Muscle of arm (tissue), 14 donors: ENCODE measurements at places on chromosomes 5 and 9. TPM values are rescaled to one million over a fixed set of nuclear protein-coding genes. Genes with fewer than 3 reads are reported as not detected.

- peak; percentile 29 for DNase-seq
Measured at GRCh38 chr5:141914199-141914743, 9.4 kb upstream of the DELE1 start.

DNA sequence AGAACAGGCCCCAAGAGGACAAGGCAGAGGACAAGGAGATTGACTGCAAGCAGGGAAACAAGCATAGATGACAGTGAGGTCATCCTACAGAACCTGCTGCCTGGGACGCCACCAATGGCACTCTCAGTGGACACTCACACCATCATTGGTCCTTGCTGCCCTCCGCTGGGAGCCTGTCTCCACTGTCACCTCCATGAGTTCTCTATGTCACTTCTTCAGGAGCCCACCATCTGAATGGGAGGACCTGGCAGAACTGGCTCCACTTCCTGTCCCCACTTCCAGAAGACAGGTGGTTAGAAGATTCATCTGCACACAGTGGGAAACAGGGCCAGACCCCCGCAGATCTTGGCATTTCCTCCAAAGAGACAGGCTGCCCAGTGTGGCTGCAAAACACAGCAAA lies 188.9 kb downstream of the HSD17B3 start:
- DNase-seq = no peak

DNA sequence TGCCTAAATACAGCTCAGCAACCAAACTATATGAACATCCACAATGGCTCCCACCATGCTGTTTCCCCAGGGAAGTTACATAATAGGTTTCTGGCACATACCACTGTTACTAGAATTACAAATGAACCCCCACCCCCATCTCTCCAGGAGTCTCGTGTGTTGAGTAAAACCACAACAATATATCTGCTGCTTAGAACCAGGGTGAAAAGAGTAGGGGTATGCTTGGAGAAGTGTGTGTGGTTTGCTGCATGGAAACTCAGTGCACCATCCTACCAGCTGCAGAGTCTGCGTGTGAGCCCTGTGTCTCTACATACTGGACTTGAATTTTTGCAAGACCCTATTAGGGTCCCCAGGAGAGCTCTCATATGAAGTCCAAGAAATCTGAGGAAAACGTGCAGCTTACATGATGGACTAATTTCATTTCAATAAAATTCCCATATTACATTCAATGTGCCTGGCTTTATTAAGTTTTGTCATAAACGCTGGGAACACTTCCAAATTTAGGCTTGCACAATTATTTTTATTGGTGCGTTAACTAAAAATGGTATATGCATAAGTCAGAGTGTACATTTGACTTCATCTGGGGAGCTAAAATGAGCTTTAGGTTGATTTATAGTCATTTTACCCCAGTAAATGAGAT lies 104.5 kb upstream of the NFIB start:
- DNase-seq = peak; percentile 78

- DNase-seq = no peak
Measured at GRCh38 chr5:62575489-62575888, 3.1 kb upstream of the LRRC70 start.

DNA sequence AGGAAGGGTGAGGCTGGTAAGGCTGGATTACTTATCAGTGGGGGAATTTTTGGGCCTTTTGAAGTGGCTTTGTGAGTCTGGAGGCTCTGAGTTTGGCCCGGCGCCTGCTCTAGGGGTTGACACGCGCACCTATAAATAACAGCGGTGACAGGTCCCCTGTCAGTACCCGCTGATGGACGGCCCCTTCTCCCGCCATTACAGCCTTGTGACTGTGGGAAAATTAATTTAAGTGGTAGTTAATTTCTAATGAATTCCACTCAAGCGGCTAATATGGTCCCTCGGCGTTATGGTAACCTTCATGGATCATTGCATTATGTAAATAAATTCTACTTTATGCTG lies 16.5 kb downstream of the MRPL36 start:
- DNase-seq = no peak

GRCh38 chr5:147921136-147921535 lies 14.8 kb upstream of the C5orf46 start:
- DNase-seq = no peak

MRPL50 gene
- 12.8 TPM for polyA plus RNA-seq

FBP2 gene
- polyA plus RNA-seq = 81.1 TPM

DNA sequence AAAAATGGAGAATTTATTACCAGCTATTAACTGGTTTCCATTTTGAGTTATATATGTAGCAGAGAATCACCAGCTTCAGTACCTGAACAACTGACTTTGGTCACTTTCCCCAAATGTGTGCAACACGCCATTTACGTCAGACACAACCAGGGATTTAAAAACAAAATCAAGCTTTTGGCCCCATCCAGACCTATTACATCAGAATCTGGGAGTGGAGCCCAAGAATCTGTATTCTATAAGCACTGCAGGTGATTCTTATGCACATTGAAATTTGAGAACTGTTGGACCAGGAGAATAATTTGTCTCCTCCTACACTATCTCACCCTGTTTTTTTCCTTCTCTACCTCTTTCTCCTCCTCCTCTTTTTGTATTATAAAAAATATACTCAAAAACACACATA lies 295.9 kb downstream of the PRELID2 start:
- DNase-seq = no peak

GRCh38 chr9:116888066-116888465 lies 201.0 kb downstream of the TRIM32 start:
- no peak for DNase-seq

DNA sequence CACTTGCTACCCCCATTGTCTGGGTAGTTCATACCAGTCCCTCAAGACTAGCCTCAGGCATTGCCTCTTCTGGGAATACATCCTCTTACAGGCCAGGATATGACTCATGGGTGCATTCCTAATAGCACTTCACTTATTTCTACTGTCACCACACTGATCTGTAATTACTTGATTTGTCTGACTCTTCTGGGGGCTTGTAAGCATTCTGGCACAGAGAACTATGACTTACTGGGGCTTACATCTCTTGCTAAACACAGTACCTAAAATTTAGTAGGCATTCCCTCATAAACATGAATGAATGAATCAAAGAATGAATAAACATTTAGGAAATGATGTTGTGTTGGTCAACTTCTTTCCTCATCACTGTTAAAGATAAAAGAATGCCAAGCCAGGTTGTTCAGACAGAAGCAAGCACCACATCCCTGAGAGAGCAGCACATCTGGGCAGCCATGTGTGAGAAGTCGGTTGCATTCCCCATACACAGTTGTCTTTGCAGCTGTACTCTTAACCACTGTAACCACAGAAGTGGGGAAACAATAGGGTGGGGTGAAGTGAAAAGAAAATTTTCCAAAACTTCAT lies 27.6 kb downstream of the IL7R start:
- DNase-seq = no peak

DNA sequence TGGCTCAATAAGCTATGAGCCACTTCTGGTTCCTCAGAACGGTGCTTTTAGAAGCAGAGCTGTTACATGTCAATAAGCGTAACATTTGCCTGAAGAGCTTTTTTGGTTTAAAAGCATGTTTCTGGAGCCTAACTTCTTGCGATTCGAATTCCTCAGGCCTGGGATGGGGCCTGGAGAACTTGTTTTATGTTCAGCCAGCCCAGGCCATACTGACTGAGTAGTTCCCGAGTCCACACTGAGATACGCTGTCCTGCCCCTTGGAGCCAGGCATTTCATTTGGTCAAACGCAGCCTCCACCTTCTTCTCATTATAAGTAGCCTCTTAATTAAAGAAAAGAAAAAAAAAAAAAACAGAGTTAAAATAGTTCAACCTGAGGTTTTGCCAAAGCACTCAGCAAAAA lies 260.6 kb upstream of the ANKRD55 start:
- DNase-seq = no peak

GRCh38 chr5:4905674-4906520 lies 234.2 kb upstream of the ADAMTS16 start:
- DNase-seq = no peak

GRCh38 chr9:72497447-72498046 lies 23.9 kb upstream of the TMC1 start:
- no peak for DNase-seq

GRCh38 chr9:79301085-79301484 lies 270.7 kb upstream of the TLE4 start:
- DNase-seq = no peak

ABCA1 gene
- 10.8 TPM for polyA plus RNA-seq

SYK gene
- polyA plus RNA-seq = 2.4 TPM

GRCh38 chr9:114371973-114372917 lies 15.5 kb downstream of the AKNA start:
- no peak for DNase-seq

DNA sequence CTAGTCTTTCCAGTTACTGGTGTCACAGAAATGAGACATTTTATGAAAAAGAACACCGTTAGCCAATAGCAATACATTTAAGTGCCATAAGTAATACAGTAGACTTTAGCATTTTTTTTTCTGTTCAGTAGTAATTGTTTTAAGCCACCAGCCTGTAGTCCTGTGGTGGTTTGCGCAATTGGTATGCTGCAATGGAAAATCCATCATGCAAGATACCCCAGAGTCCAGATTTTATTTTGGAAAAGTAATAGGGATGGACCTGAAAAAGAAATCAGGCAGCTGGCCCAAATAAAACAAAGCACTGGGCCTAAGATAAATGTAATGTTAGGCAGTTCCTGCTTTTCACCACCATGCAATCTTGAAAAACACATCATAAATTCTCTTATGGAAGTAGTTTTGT lies 94.6 kb upstream of the RASGRF2 start:
- peak; percentile 13 for DNase-seq

AP3S1 gene
- polyA plus RNA-seq = 159 TPM

DNA sequence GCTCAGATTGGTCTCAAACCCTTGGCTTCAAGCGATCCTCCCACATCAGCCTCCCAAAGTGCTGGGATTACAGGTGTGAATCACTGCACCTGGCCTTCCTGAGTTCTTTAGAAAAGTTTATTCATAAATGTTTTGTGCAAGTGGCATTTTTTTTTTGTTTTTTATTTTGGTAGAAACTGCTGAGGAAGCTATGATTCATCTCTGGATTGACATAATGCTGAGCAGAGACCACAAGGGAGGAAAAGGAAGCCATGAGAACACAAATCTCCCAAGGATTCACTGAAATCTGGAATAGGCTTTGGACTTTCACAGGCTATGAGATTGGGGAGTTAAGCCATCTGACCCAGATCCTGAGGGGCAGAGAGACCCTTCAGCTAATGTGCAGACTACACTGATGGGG lies 3.4 kb upstream of the SLC46A2 start:
- DNase-seq = no peak

DNA sequence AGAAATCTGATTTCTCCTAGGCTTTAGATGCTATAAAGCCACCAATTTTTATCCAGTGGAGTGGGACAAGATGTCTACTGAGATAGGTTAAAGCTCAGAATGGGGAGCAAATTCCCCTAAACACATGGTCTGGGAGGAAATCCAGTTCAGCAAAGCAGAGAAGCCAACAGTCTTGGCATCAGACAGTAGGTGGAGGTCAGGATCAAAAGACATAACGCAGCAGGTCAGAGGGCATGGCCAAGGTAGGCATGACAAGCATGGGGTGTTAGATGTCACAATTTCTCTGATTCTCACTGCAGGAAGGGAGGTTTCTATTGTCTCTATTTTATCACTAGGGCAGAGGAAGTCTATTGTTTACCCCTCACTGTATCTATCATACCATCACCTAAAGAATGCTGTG lies 288.2 kb downstream of the ACTL7B start:
- no peak for DNase-seq

MYORG gene
- 21.5 TPM for polyA plus RNA-seq

CCNI2 gene
- 0.80 TPM for polyA plus RNA-seq

PCDHA5 gene
- polyA plus RNA-seq = not detected

GRCh38 chr5:83370957-83371356 lies 100.6 kb upstream of the VCAN start:
- no peak for DNase-seq

GRCh38 chr5:5430136-5430535 lies 7.7 kb downstream of the ICE1 start:
- no peak for DNase-seq

GRCh38 chr5:79875230-79875629 lies 115.8 kb downstream of the MTX3 start:
- no peak for DNase-seq

HSPA5 gene
- 194 TPM for polyA plus RNA-seq

DNA sequence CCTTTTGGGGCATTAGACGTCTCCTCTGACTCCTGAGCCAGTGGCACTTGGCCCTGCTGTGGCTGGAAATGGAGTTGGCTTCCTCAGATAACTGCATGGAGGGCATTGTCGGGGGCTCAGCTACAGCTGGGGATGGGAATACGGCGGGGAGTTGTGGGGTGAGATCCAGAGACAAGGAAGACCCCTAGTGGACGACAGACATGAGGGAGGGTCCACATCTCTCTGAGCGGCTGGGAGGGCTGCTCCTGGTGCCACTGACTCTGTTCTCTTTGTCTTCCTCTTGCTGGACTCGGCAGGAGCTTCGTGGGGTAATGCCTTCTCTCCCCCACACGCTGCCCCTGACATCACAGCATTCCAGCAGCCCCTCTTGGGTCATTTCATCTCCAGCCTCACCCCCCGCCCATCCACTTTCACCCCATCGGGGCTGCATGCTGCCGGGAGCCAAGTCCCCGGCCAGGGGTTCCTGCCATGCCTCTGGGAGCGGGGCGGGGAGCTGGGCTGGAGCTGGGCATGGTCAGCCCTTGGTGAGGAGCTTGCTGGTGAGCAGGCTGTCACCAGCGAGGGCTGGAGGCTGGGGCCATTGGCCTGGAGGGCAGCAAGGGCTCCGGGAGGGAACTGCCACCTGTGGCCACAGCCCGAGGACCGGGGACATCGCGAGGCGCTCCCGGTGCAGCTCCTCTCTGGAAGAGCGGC lies 172.3 kb downstream of the CACNA1B start:
- DNase-seq = no peak

GRCh38 chr5:179393078-179393477 lies 47.8 kb upstream of the ADAMTS2 start:
- no peak for DNase-seq

DNA sequence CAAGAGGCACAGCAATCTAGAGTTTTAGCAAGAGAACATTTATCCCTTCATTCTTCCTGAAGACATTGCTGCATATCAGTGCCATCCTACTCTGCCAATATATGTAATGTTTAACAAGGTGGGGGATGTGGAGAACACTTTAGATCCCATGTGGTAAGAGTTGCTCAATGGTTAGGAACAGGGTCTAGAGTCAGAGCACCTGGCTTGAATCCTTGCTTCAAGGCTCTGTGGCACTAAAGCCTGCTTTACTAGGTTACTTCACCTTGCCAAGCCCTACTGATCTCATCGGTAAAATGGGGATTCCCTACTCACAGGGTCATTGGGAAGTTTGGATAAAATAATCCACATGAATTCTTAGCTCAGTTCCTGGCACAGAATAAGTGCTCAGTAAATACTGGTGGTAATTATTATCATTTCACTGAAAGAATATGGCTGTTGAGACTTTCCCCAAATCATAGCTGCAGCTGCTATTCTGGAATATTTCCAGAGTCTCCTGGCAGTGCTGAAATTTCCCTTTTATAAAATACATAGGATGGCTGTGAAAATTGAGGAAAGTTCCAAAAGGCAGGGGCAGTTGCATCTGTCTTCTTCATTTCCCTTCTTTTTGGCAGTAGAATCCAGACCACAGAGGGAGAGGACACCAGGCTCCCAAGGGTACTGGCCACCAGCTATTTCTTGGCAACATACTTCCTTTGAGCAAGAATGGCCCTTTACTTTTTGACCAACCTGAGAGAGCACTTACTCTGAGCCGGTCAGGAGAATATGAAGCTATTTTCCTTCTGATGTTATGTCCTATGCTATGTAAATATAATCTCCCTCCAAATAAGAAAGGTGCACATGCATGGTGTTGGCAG lies 142.8 kb downstream of the PALM2AKAP2 start:
- peak; percentile 84 for DNase-seq

SPINK13 gene
- 0.24 TPM for polyA plus RNA-seq

STPG3 gene
- 0.24 TPM for polyA plus RNA-seq

SPINK7 gene
- not detected for polyA plus RNA-seq

FOXD4L6 gene
- polyA plus RNA-seq = 0.11 TPM
